ENCODE measurements at places on chromosomes 7 and 10. TPM values are rescaled to one million over a fixed set of nuclear protein-coding genes. Genes with fewer than 3 reads are reported as not detected.
A peak's percentile ranks its signal among the peaks of the same experiment; 100 is the strongest.

DNA sequence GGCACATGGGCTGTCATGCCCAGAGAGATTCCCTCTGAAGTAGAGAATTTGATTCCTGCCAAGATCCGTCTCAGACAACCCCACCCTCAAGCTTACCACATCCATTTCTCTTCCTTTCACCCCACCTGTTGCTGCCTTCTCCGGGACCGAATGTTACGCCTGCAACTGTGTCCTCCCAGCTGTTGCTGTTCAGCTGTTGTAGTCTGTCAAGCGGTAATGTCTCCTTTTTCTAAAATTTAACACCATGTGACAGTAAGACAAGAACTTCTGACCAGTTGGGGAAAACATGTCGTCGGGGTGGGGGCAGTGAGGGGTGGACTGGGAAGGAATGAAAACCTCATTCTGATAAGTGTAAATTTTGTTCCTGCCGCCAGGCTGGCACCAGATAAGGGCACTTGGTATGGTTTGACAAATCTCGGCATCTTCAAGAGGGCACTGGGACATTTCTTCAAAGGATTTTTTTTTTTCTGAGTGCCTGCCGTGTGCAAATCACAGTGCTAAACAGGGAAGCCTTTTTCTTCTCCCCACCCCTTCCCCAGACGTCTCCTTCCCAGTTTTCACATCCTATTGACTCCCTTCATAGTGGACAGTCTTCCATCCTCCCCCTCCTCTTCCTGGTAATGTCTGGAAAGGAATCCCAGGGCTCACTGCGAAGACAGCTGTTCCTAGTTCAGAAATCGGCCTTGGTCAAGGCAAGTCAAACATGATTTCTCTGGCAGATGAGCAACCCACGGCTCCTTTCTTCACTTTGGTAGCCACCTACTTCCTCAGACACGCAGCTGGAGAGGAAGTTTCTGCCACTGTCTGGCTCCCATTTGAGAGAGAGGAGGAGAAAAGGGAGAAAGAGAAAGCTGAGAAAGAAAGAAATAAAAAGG, 5.0 kb upstream of the CELF2 start:
- DNase-seq = no peak

GRCh38 chr10:63416376-63416775, 49.4 kb downstream of the JMJD1C start:
- no peak for DNase-seq

The KCND2 gene
- not detected for total RNA-seq

GRCh38 chr10:13337827-13338196, 10.3 kb downstream of the SEPHS1 start:
- DNase-seq = no peak

The VGF gene
- total RNA-seq = 45.2 TPM

DNA sequence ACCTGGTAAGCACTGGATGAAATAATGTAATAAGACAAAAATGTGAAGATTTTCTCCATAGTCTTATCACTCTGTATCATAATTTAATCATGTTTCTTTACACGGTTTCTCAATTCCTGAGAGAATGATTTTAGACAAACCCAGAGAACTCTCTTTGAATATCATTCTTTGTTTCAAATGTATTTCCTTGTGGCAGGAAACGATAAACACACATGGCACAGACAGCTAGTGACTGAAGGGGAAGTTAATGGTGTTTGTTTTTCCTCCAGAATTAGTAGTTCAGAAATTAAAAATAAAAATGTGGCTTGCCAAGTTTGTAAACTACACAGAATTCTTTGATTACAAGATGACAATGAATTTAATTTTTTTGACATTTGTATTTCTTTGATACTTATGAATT, 163.7 kb upstream of the PRPS1L1 start:
- no peak for DNase-seq

GRCh38 chr7:81410471-81411117, 359.3 kb downstream of the HGF start:
- no peak for DNase-seq

GRCh38 chr7:30926313-30926712, 14.7 kb downstream of the AQP1 start:
- no peak for DNase-seq

The IL6 gene
- 0.16 TPM for total RNA-seq

DNA sequence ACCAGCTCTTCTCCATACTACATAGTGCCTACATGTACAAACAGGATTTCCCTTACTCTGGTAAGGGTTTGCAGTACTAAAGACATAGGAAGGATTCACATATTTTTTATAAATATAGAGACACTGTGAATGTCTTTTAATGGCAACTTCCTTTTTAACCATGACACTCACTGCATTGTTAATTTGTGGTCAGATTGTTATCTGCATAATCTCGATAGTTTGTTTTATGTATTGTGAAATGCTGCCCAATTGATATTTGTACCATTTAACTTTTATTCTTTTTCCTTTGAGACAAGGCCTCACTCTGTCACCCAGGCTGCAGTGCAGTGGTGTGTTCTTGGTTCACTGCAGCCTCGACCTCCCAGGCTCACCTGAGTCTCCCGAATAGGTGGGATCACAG, 39.7 kb downstream of the SP8 start:
- DNase-seq = no peak

- no peak for DNase-seq
Measured at GRCh38 chr7:131076711-131077181, 250.9 kb upstream of the MKLN1 start.

DNA sequence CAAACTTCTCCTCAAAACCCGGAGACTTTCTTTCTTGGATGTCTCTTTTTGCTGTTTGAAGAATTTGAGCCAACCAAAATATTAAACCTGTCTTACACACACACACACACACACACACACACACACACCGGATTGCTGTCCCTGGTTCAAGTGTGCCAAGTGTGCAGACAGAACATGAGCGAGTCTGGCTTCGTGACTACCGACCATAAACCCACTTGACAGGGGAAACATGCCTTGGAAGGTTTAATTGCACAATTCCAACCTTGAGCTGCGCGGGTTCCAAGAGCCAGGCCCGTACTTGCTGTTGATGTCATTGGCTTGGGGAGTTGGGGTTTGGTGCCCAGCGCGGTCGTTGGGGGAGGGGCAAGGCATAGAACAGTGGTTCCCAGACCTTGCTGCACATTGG, 1.7 kb downstream of the EGFR start:
- DNase-seq = no peak

The NUTM2D gene
- 1.6 TPM for total RNA-seq

GRCh38 chr10:7563770-7564169, 103.0 kb downstream of the ITIH5 start:
- no peak for DNase-seq

- DNase-seq = no peak
Measured at GRCh38 chr7:157560258-157560654, 223.5 kb downstream of the DNAJB6 start.

DNA sequence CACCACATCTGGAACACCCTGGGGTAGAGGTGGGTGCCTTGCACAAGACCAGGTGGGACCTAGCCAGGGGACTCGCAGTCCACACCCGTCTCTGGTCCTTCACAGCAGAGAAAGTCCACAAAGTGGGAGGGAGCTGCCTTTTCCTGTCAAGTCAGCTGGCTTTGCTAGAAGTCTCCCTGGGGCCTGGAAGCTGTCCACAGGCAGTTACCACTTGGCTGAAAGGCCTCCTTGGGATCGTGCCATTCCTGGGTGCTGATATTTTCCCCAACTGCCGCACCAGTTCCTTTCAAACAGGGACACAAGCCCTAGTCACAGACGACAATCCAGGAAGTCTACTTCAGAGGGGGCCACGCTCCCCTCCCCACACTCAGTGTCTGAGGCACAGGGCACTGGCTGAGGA, 75.4 kb downstream of the AFAP1L2 start:
- DNase-seq = no peak

- peak; percentile 59 for DNase-seq
Measured at GRCh38 chr7:135757719-135758411, 9.3 kb upstream of the FAM180A start.

- no peak for DNase-seq
Measured at GRCh38 chr10:121133901-121134300, 282.7 kb downstream of the WDR11 start.

The SERPINE1 gene
- 187 TPM for total RNA-seq

- peak; percentile 95 for DNase-seq
Measured at GRCh38 chr7:74355091-74355490, 65.9 kb downstream of the CLIP2 start.

The TFR2 gene
- not detected for total RNA-seq

GRCh38 chr7:90660819-90661218, 64.7 kb downstream of the CDK14 start:
- DNase-seq = no peak

GRCh38 chr7:104820836-104821535, 193.0 kb upstream of the KMT2E start:
- no peak for DNase-seq

Data from HT1080 (cell line).